ENCODE measurements at places on chromosomes 12 and 14.

GRCh38 chr12:46409342-46409741 lies 36.8 kb upstream of the SLC38A2 start:
- DNase-seq = no peak

DNA sequence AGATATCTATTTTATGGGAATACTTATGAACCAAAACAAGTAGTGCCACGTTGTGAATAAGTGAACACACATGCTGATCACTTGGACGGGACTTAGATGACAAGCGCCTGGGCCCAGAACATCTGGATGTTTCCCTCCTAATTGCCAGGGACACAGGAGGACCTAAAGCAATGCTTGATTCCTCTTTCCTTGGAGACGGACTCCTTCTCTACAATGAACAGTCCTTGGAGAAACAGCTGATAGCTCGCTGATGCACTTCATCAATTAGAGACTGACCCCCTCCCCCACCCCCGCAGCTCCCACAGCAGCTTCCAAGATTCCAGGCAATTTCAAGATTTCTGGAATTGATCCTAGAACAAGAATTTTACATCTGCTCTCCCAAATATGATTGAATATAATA lies 86.4 kb downstream of the ST8SIA1 start:
- no peak for DNase-seq

DNA sequence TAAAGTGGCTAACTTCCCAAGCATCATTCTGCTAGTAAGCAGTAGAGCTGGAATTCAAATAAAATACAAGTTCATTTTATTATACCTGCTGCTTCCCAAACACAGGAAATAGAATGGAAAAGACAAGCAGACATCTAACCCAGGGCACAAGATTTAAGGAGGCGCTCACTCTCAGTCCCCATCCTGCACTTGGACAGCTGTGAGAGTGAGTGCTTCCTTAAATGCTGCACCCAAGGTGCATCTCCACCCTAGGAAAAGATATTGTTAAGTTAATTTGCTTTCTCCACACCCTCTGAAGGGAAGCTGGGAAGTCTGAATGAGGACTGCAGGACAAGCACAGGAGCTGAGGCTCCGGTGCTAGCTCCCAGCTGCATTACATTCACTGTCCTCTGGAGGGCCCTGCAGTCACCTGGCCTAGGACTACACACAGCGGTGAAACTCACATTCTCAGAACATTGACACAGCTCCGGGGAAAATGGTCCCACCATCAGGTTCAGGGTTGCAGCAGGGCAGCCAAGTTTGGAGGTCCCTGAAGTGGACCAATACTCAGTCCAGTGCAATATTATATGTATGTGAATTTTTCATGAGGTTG lies 14.2 kb downstream of the HEBP1 start:
- peak; percentile 40 for DNase-seq

DNA sequence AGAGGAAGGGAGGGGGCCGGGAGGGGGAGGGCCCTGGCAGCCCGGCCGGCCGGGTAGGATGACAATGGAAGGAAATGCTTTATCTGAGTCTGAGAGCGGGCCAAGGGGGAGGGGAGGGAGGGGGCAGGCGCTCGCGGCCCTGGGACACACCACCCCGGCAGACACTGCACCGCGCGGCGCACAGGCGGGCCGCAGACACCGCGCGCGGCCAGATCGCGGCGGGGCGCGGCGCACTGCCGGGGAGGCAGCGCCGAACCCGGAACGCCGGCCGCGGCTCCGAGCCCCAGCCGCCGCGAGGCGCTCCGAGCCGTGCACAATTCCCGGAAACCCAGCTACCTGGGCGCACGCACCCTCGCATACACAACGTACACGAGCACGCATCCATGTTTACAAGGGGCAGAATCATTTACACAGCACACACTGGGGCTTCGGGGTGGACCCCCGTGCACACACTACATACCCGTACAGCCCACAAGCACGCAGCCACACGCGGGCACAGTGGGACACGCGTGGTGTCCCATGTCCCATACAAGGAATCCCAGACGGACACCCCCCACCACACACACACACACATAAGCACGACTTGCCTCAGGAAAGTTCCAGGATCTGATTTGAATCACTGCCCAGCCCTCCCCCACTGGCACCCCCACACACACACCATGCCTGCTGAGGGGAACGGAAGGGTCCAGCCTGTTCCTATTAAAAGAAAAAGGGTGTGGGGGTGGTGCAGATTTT lies at the start of gene HDAC7:
Gene HDAC7 (minus strand): TSS at position 8 of the 735 bp plus-strand sequence. CDS start 118 bp downstream, outside the sequence.
- DNase-seq = peak; percentile 77

DNA sequence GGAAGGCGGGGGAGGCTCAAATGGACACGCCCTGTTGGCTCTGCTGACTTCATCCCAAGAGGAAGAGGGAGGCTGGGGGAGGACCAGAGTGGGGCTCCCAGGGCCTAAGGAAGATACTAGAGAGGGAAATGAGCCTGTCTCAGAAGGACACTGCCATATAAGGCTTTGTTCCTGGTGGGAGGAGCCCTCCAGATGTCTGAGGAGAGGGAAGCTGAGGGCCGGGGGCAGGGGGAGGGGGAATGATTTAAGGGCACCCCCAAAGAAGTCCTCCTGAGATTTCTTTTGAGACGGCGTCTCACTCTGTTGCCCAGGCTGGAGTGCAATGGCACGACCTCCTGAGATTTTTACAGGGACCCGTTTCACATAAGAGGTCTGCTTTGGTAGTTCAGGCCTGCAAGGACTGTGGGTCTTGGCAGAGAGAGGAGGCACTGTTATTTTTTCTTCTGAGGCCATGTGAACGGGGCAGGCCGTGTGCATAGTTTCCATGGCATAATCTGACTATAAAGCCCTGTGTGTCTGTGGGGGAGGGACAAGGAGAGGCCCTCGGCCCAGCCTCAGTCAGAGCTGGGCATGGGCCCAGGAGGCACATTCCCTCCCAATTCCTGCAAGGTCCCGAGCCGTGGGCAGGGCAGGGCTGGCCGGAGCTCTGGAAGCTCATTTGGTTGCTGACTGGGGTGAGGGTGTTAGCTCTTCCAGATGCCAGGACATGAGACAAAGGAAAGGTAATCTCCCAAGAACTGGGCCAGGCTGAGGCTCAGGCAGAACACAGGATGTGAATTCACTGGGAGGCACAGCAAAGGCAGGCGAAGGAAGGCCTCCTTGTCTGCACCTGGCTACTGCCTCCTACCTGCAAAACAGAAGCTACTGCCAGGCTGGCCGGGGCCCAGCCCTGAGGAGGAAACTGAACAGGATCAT lies 22.2 kb upstream of the PLEKHG3 start:
- peak; percentile 36 for DNase-seq

DNA sequence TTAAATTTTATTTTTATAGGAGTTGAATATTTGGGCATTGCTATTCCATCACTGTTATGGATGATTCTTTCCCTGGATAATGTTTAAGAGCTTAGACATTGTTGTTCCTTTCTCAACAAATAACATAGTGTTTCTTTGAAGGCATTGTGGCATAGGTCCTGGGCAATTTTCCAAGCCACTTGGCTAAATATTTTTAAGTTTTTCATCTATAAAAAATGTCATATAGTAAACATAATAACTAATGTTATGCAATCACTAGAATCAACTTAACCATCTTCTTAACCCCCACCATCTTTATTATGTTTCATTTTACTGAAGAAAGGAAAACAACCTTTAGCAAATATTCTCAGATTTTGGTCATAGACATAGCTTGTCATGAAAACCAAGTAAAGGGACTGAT lies 600.6 kb upstream of the LMO3 start:
- no peak for DNase-seq

- DNase-seq = no peak
Observed at GRCh38 chr12:44668443-44668842, 207.7 kb downstream of the NELL2 start.

DNA sequence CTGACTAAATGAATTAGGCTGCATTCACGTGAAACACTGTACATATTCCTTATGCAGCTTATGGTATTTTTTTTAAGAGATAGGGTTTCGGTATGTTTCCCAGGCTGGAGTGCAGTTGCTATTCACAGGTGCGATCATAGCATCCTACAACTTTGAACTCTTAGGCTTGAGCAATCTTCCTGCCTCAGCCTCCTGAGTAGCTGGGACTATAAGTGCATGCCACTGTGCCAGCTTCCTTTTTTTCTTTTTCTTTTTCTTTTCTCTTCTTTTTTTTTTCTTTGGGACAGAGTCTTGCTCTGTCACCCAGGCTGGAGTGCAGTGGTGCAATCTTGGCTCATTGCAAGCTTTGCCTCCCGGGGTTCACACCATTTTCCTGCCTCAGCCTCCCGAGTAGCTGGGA lies 35.8 kb upstream of the SPPL3 start:
- DNase-seq = no peak

- no peak for DNase-seq
Observed at GRCh38 chr12:96769400-96769799, 137.7 kb upstream of the NEDD1 start.

GRCh38 chr14:65819569-65819968 lies 407.0 kb downstream of the FUT8 start:
- no peak for DNase-seq

GRCh38 chr12:64824500-64825142 lies at the start of gene TBC1D30:
TBC1D30 (plus strand) TSS chr12:64824647; CDS start chr12:64824880, 233 bp downstream.
- DNase-seq = no peak

DNA sequence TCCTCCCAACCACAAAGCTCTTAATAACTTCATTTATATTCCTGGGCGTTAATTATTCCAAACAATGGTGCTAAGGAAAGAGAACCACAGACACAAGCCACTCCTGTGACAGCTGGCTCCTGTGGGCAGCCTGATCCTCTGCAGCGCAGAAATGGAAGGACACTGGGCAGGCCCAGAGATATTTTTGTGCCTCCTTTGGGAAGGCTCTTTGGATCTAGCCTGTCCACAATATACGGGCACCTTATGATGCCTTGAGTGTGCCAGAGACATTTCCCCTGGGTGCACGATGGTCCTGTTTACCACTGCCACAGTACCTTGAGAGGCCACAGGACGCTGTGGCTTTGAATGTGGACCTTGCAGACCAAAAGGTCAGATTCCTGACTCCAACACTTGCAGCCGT lies 2.1 kb downstream of the ASB2 start:
- no peak for DNase-seq

DNA sequence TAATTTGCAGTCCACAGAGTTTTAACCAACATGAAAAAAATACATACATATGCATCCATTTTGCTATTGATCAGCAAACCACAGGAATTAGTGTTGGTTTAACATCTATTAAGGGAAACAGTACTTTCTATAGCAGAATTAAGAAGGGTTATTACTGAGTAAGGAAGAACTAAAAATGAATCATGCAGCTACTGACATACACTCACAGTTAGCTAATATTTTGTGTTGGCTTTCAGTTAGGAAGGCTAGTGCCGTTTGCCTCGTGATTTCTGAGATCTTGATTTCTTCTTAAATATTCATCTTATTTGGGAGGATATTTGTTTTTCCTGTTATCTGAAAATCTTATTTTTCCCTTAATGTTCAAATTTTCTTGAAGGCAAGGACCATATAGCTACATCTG lies 423.4 kb downstream of the NOVA1 start:
- DNase-seq = peak; percentile 51

DNA sequence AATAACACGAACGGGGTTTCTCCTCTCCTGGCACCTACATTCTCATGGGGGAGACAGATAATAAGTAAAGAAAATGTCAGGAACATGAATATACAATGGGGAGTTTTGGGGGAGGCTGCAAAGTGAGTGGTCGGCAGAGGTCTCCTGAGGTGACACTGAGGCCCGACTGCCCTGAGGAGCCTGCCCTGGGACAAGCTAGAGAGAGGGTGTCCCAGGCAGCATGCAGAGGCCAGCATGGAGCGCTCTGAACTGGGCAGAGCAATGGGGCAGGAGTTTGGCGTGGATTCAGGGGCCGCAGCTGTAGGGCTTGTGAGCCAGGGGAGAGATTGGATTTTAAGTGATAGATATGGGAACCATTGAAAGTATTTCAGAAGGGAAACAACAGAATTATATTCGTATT lies 320.5 kb downstream of the CACNA1C start:
- no peak for DNase-seq

DNA sequence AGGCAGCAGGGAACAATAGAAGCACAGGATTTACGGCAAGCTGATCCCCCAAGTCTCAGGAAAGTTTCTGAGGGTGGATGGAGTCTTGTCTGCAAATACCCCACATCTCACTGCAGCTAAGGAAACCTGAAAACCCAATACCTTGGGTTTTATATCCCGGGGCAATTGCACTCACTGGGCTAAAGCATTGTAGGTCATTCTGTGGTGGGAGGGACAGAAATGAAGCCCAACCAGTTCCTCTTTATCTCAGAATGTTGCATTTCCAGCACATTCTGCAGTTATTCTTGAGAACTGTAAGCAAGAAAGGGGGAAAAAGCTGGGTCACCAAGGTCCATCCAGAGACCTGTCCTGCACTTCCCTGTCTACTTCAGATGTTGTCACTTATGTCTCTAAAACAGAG lies 39.8 kb downstream of the C12orf42 start:
- no peak for DNase-seq

DNA sequence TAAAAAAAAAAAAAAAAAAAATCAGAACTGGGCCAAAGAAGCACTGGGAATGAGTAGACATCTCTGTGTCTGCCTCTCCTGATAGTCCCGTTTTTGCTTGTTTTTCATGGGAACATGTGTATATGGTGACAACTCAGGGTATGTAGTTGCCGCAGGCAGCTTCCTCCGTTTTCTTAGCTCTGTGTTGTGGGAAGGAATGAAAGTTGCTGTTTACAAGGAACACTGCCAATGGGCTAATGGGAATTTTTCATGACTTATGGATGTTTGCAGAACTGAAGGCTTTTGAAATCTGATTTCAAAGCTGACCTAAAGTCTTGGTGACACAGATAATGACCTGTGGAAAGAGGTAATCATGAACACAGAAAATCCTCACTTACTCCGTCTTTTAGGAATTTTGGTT lies 146.4 kb upstream of the BTG1 start:
- peak; percentile 43 for DNase-seq

GRCh38 chr12:130086248-130086647 lies 76.0 kb upstream of the FZD10 start:
- no peak for DNase-seq

- DNase-seq = peak; percentile 71
Observed at GRCh38 chr14:100096656-100097055, 31.4 kb downstream of the EVL start.

GRCh38 chr14:94227029-94227428 lies 52.9 kb downstream of the PPP4R4 start:
- DNase-seq = peak; percentile 32

GRCh38 chr14:65486863-65487262 lies 74.3 kb downstream of the FUT8 start:
- no peak for DNase-seq

DNA sequence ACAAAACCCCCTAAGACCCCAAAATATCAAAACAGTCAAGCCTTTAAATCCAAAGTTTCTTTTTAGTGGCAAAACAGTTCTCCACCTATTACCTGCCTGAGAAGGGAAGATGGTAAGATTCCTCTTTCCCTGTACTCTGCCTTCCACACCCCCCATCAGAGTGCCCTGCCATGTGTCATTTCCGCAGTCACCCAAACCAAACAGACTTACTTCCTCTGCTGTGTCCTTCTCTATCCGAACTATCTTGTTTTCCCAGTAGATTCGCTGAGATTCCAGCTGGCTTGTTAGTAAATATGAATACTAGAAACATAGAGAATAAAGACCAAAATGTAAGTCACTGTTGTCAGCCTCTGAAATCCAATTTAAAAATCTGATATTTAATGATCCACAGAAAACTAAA lies 30.4 kb downstream of the BRAP start:
- DNase-seq = no peak

All from fibroblast of mammary gland (primary cell).